Germinal center (tissue), 1 donor: ENCODE measurements at places on chromosomes 2 and 18.

DNA sequence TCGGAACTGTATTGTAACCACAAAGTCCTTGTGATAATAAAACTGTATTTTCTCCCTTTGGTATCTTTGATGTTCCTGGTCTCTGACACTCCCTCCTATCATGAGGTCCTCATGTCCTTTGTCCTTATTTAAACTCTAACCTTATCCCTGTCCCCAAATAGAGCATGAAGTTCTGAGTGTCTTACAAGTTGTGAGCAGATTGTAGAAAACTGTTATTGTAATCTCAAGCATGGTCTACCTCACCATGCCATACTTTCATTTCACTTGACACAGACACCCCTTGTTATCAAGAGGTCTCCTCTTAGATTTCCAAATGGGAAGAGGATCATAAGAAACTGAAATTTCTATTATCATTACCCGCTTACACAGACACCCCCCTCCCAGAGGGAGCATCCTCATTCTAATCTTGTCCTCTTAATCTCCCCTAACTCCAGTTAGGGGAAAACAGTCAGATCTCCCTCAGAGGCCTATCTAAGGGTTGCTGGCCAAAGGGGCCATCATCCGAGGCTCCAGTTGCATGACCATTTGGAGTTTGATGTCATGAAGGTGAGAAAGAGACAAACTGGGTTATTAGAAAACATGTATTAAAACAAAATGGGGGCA, 29.0 kb downstream of the MYO3B start:
- no peak for DNase-seq

DNA sequence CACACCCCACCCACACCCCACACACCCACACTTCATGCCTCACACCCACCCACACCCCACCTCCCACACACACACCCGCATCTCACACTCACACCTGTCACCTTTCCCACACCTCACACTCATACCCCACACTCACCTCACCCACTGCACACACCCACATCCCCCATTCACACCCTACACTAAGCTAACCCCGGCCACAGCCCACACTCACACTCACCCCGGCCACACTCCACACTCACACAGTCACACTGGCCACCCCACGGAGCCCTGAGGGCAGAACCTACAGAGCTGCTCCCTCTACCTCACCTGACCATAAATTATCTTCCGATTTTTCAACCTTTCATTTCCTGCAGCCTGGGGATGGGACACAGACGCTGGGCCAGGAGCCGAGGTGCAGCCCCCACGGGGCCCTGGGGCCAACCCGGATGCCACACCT, 241.3 kb downstream of the HDAC4 start:
- DNase-seq, result no peak

DNA sequence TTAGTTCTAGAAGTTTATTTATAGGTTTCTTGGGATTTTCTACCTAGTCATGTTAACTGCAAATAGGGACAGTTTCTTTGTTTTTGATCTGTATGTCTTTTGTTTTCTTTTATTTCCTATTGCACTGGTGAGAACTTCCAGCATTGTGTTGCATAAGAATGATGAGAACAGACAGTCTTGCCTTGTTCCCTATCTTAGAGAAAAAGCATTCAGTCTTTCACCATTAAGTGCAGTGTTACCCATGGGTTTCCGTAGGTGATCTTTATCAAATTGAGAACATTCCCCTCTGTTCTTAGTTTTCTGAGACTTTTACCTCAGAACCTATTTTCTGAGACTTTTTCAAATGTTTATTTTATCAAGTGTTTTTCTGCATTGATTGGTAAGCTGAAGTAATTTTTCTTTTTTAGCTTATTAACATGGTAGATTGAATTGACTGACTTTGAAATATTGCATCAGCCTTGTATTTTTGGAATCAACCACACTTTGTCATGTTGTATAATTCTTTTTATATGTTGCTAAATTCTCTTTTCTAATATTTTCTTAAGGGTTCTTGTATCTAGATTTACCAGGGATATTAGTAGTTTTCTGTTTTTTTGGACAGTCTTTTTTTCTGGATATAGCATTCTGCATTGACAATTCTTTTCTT, 17.2 kb downstream of the MFSD6 start:
- no peak for DNase-seq

GRCh38 chr2:172829229-172829628, 93.6 kb downstream of the RAPGEF4 start:
- no peak for DNase-seq

GRCh38 chr2:39696101-39696553, 30.4 kb downstream of the TMEM178A start:
- DNase-seq, result no peak
